ENCODE measurements at places on chromosomes 16 and 17. TPM values are rescaled to one million over a fixed set of nuclear protein-coding genes. Genes with fewer than 3 reads are reported as not detected.

Gene CACNG1
- total RNA-seq: not detected

Gene XAF1
- not detected for total RNA-seq

Gene NDUFB10
- 192 TPM for total RNA-seq

Gene KCNJ12
- 0.29 TPM for total RNA-seq

Gene CRISPLD2
- 2.1 TPM for total RNA-seq

Gene EVPLL
- 0.61 TPM for total RNA-seq

Gene KRT35
- total RNA-seq: not detected

DNA sequence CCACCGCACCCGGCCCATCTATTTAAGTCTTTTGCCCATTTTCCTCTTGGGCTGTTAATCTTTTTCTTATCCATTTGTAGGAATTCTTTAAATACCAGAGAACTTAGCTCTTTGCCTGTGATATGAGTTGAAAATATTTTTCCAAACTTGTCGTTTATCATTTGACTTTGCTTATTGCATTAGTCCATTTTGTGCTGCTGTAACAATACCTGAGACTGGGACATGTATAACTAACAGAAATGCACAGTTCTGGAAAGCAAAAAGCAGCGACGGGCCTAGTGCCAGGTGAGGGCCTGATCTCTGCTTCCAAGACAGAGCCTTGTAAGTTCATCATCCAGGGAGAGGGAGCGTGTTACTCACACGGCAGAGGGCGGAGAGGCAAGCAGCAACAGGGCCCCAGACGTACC lies 25.6 kb upstream of the BHLHA9 start:
- no peak for DNase-seq

GRCh38 chr16:5668553-5668952 lies 571.0 kb upstream of the EEF2KMT start:
- no peak for DNase-seq

DNA sequence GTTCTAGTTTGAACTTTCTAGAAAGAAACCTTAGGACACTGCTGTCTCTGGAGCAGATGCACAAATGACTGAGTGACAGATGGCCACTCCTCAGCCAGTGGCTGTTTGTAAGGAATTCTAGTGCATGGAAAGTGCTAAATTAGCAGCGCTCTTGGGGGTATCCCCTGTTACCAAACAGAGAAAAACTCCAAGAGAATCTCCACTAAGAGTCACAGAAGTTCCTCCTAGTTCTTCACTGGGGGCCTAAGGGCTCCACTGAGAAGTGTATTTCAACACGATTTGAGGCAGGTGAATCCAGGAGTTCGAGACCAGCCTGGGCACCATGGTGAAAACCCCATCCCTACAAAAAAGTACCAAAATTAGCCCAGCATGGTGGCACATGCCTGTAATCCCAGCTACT lies 18.1 kb upstream of the IRF8 start:
- DNase-seq: no peak

GRCh38 chr17:46977750-46978488 lies 1.1 kb downstream of the RPRML start:
- no peak for DNase-seq

DNA sequence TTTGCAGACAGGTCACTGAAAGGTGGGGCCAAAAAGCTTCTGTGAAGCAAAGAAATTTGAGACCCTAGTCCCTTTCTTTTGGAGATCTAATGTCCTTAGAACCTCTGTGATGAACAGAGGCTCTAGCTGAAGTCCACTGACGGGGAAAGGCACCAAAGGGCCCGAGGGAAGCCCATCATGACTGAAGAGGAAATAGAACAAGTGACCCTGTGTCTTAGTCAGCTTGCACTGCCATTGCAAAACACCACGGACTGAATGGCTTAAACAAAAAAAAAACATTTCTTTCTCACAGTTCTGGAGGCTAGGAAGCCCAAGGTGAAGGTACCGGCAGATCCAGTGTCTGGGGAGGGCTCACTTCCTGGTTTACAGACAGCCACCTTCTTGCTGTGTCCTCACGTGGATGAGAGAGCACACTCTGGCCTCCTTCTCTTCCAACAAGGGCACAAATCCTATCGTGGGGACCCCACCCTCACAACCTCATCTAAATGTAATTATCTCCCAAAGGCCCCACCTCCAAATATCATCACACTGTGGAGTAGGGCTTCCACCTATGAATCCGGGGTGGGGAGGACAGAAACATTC lies 24.3 kb upstream of the ASGR2 start:
- DNase-seq: no peak

DNA sequence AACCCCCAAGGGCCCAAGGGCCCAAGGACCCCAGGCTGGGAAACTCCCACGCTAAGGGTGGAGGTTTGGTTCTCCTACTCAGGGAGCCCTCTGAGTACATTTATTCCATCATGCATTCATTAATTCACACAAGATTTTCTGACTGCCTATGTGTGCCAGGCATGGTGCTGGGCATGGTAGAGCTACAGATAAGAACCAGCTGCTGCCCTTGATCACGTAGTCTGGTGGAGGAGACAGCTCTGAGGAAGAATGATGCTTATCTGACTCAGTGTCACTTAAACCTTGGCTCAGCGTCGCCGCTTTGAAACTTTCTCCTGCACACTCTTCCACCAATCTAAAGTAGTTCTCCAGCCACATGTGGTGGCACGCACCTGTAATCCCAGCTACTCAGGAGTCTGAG lies 3.6 kb upstream of the ARL4D start:
- DNase-seq: no peak

GRCh38 chr17:36889770-36890349 lies 47.4 kb upstream of the LHX1 start:
- no peak for DNase-seq

DNA sequence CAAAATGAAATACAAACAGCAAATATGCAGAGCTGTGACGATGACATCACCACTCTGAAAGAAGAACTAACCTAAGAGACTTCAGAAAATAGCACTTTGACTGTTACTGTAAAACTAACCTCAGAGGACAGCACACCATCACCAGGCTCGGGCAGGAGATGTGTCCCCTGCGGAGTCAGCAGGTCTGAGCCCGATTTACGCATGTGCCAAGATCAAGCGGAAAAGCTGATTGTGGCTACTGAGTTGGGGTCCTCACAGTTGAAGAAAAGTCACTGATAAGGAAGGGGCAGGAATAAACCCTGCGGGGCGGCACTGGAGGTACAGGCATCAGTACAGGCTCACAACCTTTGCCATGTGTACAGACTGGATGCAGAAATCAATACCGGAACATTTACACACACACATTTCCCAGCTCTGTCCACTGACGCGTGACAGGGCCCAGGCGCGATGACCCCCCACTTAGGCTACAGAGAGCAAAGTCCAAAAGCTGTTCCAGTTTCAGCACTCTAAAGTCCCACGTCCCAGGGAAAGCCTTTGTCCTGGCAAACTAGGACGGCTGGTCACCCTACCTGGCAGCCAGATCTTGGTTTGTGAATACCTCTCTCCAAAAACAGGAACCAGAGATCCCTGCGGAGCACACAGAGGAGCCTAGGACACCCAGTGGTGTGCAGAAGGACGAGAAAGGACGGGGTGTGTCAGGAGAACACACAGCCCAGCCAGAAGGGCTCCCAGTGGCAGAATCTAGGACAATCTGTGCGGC lies 21.5 kb downstream of the TRAP1 start:
- no peak for DNase-seq

- no peak for DNase-seq
These were observed 58.2 kb downstream of the NACA2 start for GRCh38 chr17:61532826-61533225.

DNA sequence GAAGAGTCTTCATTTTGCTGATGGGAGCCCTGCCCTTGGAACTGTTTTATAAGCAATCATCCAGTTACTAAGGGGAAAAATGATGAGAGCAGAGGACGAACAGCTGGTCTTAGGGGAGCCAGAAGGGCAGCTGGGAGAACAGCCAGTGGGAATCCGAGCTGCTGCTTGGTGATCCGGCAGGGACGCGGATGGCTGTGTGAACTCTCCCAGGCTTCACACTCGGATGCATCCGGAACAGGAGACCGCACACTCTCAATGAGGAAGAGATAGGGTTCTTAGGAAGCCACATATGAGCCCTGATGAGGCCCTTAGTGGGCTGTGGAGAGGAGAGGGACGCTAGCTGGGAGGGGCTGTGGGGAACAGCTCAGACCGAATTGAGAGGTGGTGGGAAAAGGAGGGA lies 5.0 kb upstream of the CACNG5 start:
- DNase-seq: peak; percentile 59

- DNase-seq: no peak
These were observed 10.8 kb upstream of the NAGLU start for GRCh38 chr17:42525221-42525620.

- peak; percentile 32 for DNase-seq
These were observed 1.1 kb downstream of the CREBBP start for GRCh38 chr16:3879258-3879886.

GRCh38 chr16:84667600-84668309 lies 19.4 kb downstream of the KLHL36 start:
- DNase-seq: no peak
